Esophagus squamous epithelium (tissue), 5 donors: ENCODE measurements at places on chromosomes 13 and 19. TPM values are rescaled to one million over a fixed set of nuclear protein-coding genes. Genes with fewer than 3 reads are reported as not detected.

DNA sequence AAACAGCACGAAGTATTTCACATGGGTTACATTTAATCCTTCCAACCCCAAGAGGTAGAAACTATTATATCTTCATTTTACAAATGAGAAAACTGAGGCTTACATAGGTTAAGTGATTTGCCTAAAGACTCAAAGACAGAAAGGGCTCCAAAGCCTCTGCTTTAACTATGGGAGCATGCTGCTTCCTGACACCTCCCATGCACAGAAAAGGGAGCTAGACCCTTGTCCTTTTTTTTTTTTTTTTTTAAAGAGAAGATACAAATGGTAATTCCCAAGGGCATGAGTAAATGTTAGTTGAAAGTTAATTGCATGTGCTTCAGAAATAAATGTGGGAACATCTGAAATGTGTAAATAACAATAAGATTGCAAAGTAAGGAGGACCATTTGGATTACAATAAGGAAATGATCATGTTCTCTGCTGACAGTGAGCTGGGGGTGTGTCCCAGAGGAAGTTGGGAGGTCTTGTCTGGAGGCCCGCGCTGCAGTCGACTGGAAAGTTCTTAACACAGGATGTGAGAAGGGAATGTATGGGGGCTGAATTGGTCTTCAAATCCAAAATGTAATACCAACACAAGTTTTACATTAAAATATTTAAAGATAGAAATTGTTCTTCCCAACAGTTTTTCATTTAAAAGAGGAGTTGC, 500.3 kb downstream of the KLF12 start:
- H3K36me3 ChIP-seq: no peaks in the 10 kb centered on the region
- H3K27ac ChIP-seq: no peak overlapping the region
- H3K4me3 ChIP-seq: no peak overlapping the region
- no peaks in the 10 kb centered on the region for H3K4me1 ChIP-seq
- H3K27me3 ChIP-seq: no peaks in the 10 kb centered on the region

DNA sequence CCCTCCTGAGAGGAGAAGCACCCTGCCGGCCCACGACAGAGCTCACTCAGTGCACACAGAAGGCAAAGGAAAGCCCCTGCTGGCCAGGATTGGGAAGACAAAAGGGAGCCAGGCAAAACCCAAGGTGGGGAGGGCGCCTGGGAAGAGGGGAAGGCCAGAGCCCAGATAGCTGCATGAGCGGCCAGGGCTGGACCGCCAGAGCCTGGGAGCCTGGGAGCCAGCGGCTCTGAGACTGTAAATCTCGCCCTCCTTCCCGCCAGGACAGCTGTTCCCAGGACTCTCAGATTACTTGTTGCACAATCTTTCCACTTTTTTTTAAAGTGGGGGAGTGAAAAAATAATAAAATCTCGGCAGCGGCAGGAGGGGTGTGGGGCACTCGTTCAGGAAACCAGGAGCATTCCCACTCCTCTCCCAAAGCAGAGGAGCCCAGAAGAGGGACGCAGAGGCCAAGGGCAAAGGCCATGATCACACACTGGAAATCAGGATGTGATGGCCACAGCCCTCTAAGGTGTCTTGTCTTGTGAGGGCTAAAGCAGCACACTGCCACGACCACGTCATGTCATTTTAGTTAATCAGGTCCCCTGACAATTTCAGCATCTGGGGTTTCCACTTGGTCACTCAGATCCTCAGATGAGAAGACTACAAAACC, 19.6 kb upstream of the EPHX3 start:
- H3K4me1 ChIP-seq: peaks cover 38% of the 10 kb centered on the region
- no peak overlapping the region for H3K4me3 ChIP-seq
- no peaks in the 10 kb centered on the region for H3K27me3 ChIP-seq

DNA sequence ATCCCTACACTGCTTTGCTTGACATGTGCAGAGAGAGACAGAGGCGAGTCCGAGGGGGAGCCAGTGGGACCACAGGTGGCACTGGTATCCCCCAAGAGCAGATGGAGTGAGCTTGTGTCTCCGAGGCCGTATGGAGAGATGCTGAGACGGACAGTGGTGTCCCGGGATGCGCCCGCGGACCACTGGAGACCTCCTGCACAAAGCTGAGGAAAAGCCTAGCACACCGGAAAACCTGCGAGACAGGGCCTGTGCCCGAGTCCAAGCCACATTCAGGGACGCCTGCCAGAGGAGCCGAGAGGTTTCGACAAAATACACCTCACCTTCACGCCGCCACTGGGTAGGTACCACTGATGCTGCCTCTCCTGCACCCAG, 66.0 kb upstream of the ZNF527 start:
- H3K4me1 ChIP-seq: no peaks in the 10 kb centered on the region
- no peaks in the 10 kb centered on the region for H3K36me3 ChIP-seq
- no peak overlapping the region for H3K4me3 ChIP-seq
- no peaks in the 10 kb centered on the region for H3K27me3 ChIP-seq
- H3K27ac ChIP-seq: no peak overlapping the region

The NANOS3 gene
- total RNA-seq: not detected

The ATP4B gene
- total RNA-seq: not detected

The ZNF350 gene
- total RNA-seq: 12.6 TPM

- no peaks in the 10 kb centered on the region for H3K27me3 ChIP-seq
- H3K4me1 ChIP-seq: no peaks in the 10 kb centered on the region
- H3K4me3 ChIP-seq: no peak overlapping the region
- H3K36me3 ChIP-seq: no peaks in the 10 kb centered on the region
Measured at GRCh38 chr19:3125900-3126524, 9.8 kb upstream of the GNA15 start.

The RPS28 gene
- 710 TPM for total RNA-seq

The FCER2 gene
- not detected for total RNA-seq

DNA sequence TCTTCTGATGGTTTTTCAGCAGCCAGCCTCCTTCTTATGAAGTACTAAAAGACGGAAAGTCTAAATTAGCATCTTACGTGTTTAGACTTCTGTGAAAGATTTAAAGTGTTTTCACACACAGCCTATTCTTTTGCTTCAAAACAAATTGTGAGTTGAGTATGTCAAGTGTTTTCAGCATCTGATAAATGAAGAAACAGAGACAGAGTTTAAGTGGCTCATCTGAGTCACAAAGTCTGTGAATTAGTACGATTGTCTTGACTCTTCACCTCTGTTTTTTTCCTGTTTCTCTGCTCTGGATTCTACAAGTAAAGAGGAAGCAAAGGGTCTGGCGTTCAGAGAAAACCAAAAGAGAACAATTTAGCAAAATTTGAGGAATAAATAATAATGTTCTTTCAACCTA, 116.4 kb downstream of the FRY start:
- H3K4me1 ChIP-seq: no peaks in the 10 kb centered on the region
- H3K27ac ChIP-seq: no peak overlapping the region
- DNase-seq: no peak
- H3K36me3 ChIP-seq: no peaks in the 10 kb centered on the region
- H3K27me3 ChIP-seq: no peaks in the 10 kb centered on the region
- no peak overlapping the region for H3K4me3 ChIP-seq

The ZNF880 gene
- total RNA-seq: 12.2 TPM

DNA sequence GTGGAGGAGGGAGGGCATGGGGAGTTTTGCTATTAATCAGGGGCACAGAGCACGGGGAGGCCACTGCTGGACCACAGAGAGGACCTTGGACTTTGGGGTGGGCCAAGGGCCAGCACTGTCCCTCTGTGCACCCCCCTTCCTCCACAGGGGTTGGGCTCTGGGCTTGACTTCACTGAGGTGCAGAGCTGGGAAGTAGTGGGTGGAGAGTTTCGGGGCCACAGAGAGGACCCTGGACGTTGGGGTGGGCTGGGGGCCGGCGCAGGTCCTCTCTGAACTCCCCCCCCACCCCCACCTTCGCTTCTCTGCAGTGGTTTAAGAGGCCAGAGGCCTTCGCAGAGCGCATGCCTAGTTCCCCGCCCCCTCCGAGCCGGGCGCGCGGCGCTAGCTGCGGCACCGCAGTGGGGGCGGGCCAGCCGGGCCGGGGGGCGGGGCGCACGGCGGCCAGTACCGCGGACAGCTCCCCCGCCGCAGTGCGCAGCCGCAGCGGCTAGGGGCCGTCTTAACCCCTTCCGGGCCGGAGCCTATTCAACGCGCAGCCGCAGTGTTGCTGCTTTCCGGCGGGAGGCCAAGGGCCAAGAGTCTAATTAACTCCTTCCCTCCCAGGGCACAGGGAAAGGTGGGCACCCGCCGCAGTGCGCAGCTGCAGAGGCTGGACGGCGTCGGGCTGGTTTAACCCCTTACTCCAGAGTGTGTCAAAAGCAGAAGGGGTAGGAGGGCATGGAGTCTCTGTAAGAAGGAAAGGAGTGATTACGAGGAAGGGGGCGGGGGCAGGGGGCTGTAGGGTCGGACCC, 3.7 kb downstream of the KCNC3 start:
- peaks cover 4% of the 10 kb centered on the region for H3K27me3 ChIP-seq
- peaks cover 29% of the 10 kb centered on the region for H3K4me1 ChIP-seq
- no peaks in the 10 kb centered on the region for H3K36me3 ChIP-seq
- DNase-seq: no peak
- H3K4me3 ChIP-seq: no peak overlapping the region

The ELSPBP1 gene
- not detected for total RNA-seq

DNA sequence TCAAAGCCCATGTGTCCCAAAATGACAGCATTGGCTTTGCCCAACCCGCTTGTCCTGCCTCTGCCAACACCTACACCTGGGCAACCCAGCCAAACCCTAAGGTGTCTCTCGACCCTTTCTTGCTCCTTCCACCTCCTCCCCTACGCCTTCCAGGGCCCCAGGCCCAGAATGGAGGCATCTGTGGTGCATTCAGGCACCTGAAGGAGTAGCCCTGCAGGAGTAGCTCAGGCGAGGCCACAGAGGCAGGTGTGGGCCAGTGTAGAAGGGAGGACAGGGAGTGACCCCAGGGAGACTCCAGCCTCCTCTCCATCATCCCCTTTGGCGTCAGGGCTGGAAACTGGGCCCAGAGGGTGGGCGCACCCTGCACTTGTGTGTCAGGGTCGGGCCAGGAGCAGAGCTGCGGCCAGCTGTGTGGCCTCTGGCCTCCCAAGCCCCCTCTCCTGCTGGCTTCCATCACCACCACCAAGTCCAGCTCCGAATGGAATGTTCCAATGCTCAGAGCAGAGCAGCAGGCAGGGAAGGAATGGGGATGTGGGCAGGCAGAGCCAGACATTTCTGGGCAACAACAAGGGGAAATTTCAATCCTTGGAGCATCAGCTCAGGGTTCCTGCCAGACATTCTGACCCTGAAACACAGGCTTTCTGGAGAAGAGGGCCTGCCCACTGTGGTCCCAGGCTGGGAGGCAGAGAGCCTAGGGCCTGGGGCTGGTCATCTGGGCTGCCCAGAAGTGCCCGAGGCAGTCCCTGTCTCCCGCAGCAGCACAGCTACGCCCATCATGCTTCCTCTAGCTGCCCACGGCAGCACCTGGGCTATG, 16.4 kb downstream of the PLEKHF1 start:
- no peaks in the 10 kb centered on the region for H3K27me3 ChIP-seq
- no peak overlapping the region for H3K4me3 ChIP-seq
- peak overlapping the region; percentile 72 for H3K27ac ChIP-seq
- H3K4me1 ChIP-seq: peaks cover 54% of the 10 kb centered on the region

GRCh38 chr13:19984430-19985218, 26.1 kb downstream of the ZMYM2 start:
- peaks cover 2% of the 10 kb centered on the region for H3K36me3 ChIP-seq
- no peak overlapping the region for H3K27ac ChIP-seq
- H3K4me3 ChIP-seq: no peak overlapping the region
- no peak for DNase-seq
- peaks cover 19% of the 10 kb centered on the region for H3K4me1 ChIP-seq
- no peaks in the 10 kb centered on the region for H3K27me3 ChIP-seq

DNA sequence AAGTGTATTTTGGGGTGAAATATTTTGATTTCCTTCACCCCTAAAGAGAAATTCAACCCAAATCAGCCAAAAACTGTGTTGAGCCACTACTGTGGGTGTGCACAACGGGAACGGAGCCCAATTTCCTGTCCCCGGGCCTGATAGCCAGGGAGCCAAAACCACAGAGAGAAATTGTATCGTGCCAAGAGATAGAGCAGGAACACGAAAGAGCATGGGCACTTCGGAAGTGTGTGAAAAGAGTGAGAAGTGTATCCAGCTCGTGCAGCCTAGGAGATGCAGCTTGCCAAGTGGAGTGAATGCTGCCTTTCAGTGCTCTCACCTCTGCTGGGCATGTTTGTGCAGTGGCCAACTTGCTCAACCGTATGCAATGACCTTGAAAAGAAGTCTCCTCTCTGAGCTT, 19.4 kb upstream of the PLEKHF1 start:
- peaks cover 17% of the 10 kb centered on the region for H3K4me1 ChIP-seq
- no peak overlapping the region for H3K4me3 ChIP-seq
- H3K27ac ChIP-seq: peak overlapping the region; percentile 26
- DNase-seq: no peak
- no peaks in the 10 kb centered on the region for H3K27me3 ChIP-seq

GRCh38 chr13:100483841-100484381, 104.7 kb downstream of the GGACT start:
- no peak for DNase-seq
- H3K36me3 ChIP-seq: no peaks in the 10 kb centered on the region
- no peak overlapping the region for H3K4me3 ChIP-seq
- H3K27ac ChIP-seq: no peak overlapping the region
- H3K4me1 ChIP-seq: no peaks in the 10 kb centered on the region
- no peaks in the 10 kb centered on the region for H3K27me3 ChIP-seq

GRCh38 chr19:35907377-35907745, 734 bp downstream of the TYROBP start:
- no peak for DNase-seq
- H3K4me3 ChIP-seq: no peak overlapping the region
- peaks cover 34% of the 10 kb centered on the region for H3K4me1 ChIP-seq
- peak overlapping the region; percentile 27 for H3K27ac ChIP-seq
- no peaks in the 10 kb centered on the region for H3K36me3 ChIP-seq

The FCGBP gene
- 5.7 TPM for total RNA-seq

- H3K27me3 ChIP-seq: no peaks in the 10 kb centered on the region
- peak overlapping the region; percentile 79 for H3K27ac ChIP-seq
- no peaks in the 10 kb centered on the region for H3K36me3 ChIP-seq
- H3K4me1 ChIP-seq: no peaks in the 10 kb centered on the region
- no peak overlapping the region for H3K4me3 ChIP-seq
Measured at GRCh38 chr13:108947551-108948030, 318.2 kb downstream of the MYO16 start.

The MBD3L2B gene
- total RNA-seq: not detected

The LMTK3 gene
- 2.1 TPM for total RNA-seq

DNA sequence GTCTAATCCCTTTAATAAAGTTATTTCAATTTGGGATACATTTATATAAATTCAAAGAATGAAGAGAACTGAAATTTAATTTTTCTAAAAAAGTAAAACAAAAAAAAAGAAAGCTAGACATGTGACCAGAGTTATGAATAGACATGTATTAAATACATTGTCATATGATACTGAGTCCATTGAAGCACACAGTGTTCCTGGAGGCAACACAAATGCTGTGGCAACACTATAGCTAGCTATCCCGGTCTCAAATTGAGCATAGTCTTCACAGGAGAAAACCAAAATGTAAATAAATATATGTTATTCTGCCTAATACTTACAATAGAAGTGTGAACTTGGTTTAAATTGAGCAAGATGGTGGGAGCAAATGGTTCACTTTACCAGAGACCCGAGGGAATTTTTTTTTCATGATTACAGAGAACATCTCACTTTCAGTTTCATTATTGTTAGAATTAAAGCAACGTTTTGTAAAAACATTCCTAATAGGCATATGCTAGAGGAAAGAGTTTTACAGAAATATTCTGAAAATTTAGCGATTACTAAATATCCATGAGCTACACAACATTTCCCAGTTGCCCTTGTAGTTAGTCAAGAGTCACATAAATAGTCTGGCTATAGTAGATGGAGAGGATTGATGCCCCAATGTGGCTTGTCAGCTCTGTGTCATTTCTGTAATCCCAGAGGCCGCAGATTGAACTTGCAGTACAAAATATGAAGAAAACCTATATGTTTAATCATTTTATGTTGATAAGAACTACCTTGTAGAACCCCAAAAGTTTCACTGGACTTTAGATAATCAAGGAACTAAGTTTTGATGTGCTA, 775.7 kb upstream of the SPRY2 start:
- no peaks in the 10 kb centered on the region for H3K36me3 ChIP-seq
- H3K4me1 ChIP-seq: no peaks in the 10 kb centered on the region
- no peaks in the 10 kb centered on the region for H3K27me3 ChIP-seq
- no peak overlapping the region for H3K4me3 ChIP-seq
- DNase-seq: no peak
